SK-MEL-5 (cell line): ENCODE measurements at places on chromosomes 1 and 21.

- peak; percentile 48 for DNase-seq
These were observed 53.0 kb upstream of the AKT3 start for GRCh38 chr1:243903041-243903440.

- no peak for DNase-seq
These were observed 40.4 kb downstream of the LYST start for GRCh38 chr1:235826102-235826854.

- no peak for DNase-seq
These were observed 94.0 kb upstream of the KIF26B start for GRCh38 chr1:245060684-245061374.

GRCh38 chr1:22273686-22274681 is 131.1 kb upstream of the WNT4 start:
- no peak for DNase-seq

GRCh38 chr1:167612587-167613385 is 17.2 kb upstream of the RCSD1 start:
- no peak for DNase-seq

DNA sequence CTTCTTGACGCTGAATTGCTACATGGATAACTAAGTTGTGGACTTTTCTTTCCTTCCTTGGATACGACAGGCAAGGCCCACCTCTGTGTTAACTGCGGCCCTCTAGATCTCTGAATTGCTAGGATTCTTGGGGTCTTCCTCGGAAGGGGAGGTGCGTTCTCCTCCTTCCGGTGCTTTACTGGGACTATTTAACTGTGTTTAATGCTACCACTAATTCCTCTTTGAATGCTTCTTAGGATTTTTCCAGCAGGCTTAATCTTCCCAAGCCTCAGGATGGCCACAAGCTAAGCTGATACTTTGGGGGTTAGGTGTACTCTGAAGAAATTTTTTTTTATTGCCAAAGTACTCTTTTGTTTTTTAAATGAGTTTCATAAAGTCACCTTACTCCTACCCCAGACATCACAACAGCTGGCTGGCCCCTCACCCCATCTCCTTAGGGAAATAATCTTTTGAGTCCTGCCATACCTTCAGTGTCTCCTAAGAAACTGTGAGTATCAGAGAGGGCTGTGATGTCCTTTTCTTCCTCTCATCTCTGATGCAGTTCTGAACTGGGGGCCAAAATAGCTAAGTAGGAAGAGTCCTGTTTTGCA is 21.4 kb downstream of the KIRREL1 start:
- DNase-seq: no peak

DNA sequence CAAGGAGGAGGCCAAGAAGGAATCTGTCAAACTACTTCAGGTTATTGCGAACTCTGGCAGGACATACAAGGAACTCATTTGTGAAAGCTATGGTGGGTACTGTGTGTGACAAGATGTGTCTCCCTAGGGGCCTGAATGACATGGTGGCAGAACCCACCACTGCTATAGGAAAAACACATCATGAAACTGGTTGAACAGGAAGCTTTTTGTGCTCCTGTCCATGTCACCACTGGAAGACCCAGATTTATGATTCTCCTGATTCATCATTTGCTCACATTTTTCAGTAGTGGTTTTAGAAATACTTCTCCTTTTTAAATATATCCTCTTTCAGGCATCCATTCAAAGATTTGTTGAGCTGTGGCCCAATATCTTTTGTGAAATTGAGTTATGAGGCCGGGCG is 23.6 kb downstream of the ARMH1 start:
- DNase-seq: no peak

- DNase-seq: no peak
These were observed 368.1 kb downstream of the NCAM2 start for GRCh38 chr21:21366277-21366676.

DNA sequence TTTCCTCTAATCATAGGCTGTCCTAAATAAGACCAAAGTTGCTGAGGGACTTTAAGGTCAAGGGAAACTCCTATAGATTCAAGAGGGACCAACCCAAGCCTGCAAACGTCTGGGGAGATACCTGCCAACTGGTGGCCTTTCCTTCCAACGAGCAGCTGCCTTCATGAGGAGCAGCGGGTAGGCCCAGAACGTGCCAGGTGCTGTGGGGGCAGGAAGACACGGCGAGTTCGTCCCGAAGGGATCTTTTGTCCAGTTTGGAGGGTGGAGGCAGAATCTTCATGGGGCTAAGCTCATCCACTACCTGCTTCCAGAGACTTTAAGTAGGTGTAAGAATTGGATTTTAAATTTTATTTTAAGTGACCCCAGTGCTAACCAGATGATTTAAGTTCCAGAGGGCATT is 26.0 kb upstream of the SLC26A9 start:
- DNase-seq: no peak

- no peak for DNase-seq
These were observed 38.8 kb upstream of the PSMG1 start for GRCh38 chr21:39221997-39222486.

GRCh38 chr1:46764402-46764801 is 34.4 kb upstream of the CYP4B1 start:
- DNase-seq: no peak

- DNase-seq: no peak
These were observed 8.3 kb upstream of the CFAP45 start for GRCh38 chr1:159908031-159908940.

GRCh38 chr1:150976879-150977694 is 2.5 kb upstream of the CERS2 start:
- peak; percentile 84 for DNase-seq

GRCh38 chr1:82837766-82838465 is 1037.2 kb downstream of the ADGRL2 start:
- DNase-seq: no peak

DNA sequence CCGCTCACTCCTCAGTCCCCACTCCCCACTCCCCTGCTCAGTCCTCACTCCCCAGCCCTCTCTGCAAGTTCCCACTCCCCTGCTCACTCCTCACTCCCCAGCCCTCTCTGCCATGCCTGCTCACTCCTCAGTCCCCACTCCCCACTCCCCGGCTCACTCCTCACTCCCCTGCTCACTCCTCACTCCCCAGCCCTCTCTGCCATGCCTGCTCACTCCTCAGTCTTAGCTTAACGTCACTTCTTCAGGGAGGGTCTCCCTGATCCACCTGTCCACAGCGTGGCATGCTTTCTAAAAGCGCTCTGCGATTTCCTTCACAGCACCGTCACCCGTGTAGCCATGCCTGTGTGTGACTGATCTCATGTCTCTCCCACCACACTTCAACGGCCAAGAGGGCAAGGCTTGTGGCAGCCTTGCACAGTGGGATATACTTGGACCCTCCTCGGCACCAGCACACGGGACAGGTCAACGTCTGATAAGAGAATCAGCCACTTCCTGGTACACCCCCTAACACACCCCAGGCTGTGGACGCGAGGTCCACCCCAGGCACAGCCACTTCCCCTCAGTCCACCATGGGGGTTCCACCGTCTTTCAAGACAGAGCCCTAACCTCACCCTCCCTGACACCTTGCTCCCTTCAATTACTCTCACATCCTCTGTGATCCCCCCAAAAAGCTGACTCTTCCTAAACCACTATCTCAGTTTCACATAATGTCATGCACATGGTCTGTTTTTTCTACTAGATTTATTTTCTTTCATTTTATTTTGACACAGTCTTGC is 14.0 kb downstream of the PRDM15 start:
- no peak for DNase-seq

DNA sequence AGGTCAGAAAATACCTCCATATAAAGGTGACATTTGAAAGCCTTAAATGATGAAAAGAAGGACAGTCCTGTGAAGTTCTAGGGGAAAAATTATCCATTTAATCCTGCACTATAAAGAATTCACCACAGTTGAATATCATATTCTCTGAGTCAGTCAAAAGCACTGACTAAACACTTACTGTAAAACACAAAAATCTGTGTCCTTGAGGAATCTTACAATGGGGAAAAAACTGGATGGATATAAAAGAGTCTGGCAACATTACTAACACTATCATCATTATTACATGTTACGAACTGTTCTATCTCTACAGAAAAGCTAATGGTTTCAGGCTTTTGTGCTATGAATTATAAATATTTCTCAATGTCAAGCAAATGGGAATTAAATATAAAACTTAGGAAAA is 42.4 kb upstream of the HP1BP3 start:
- DNase-seq: no peak

GRCh38 chr1:163414778-163415177 is 93.0 kb downstream of the NUF2 start:
- no peak for DNase-seq
